Activated naive CD8-positive, alpha-beta T cell treated with anti-CD3 and anti-CD28 coated beads, Interleukin-2, amount 10 ng/mL, durations not matched to agents 7 days and 5 days (primary cell): ENCODE measurements at places on chromosomes 6 and 20. TPM values are rescaled to one million over a fixed set of nuclear protein-coding genes. Genes with fewer than 3 reads are reported as not detected.

- peaks cover 51% of the 10 kb centered on the region for H3K27me3 ChIP-seq
- H3K27ac ChIP-seq: no peak overlapping the region
- peaks cover 19% of the 10 kb centered on the region for H3K4me1 ChIP-seq
- DNase-seq: peak; percentile 35
- H3K36me3 ChIP-seq: peaks cover 2% of the 10 kb centered on the region
- peak overlapping the region; percentile 72 for H3K4me3 ChIP-seq
These were observed 731 bp downstream of the MAK start for GRCh38 chr6:10837622-10837994.

DNA sequence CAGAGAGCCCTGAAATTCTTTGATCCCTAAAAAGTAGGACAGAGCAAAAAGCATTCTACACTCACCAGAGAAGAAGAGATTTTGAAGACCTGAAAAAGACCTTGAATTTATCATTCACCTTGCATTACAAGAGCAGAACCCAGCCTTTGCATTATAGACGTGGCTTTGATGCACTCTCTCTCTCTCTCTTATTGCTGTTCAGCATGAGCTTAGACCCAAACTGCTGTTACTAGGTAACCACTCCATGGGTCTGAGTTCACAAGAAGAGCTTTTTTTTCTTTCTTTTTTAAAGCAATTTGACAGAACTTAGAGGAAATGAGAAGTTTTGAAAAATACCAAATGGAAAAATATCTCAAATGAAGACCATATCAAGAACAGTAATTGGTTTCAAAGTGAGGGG is 44.4 kb downstream of the COL9A1 start:
- H3K27ac ChIP-seq: no peak overlapping the region
- H3K4me1 ChIP-seq: no peaks in the 10 kb centered on the region
- no peak overlapping the region for H3K4me3 ChIP-seq
- H3K36me3 ChIP-seq: no peaks in the 10 kb centered on the region
- no peak for DNase-seq

- peaks cover 30% of the 10 kb centered on the region for H3K4me1 ChIP-seq
- no peak overlapping the region for H3K27ac ChIP-seq
- peaks cover 8% of the 10 kb centered on the region for H3K36me3 ChIP-seq
- H3K4me3 ChIP-seq: no peak overlapping the region
These were observed 57.2 kb upstream of the MRPS10 start for GRCh38 chr6:42274898-42275297.

DNA sequence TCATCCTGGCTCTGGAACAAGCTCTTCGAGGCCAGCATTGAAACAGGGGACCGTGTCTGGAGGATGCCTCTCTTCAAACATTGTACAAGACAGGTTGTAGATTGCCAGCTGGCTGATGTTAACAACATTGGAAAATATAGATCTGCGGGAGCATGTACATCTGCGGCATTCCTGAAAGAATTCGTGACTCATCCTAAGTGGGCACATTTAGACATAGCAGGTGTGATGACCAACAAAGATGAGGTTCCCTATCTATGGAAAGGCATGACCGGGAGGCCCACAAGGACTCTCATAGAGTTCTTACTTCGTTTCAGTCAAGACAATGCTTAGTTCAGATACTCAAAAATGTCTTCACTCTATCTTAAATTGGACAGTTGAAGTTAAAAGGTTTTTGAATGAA is 3.6 kb upstream of the CDKN1A start:
- H3K4me1 ChIP-seq: peaks cover 27% of the 10 kb centered on the region
- no peak overlapping the region for H3K4me3 ChIP-seq
- H3K36me3 ChIP-seq: no peaks in the 10 kb centered on the region

GRCh38 chr20:46214824-46215488 is 93.3 kb downstream of the CDH22 start:
- no peaks in the 10 kb centered on the region for H3K36me3 ChIP-seq
- no peak overlapping the region for H3K27ac ChIP-seq
- no peaks in the 10 kb centered on the region for H3K4me1 ChIP-seq

DNA sequence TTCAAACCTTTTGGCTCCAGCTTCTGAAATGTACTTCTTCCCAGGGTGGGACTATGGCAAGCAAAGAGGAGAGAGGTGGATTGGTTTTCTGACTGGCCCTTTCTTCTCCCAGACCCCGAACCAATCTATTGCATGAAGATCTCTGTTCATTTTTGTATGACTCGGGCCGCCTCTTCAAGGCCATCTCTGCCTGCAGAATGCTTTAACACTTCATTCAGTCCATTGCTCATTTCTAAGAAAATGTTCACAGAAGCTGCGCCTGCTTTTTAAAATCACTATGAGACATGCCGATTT is 1.6 kb downstream of the VGLL2 start:
- peaks cover 10% of the 10 kb centered on the region for H3K4me1 ChIP-seq
- H3K27me3 ChIP-seq: peaks cover 92% of the 10 kb centered on the region
- no peak overlapping the region for H3K4me3 ChIP-seq
- H3K36me3 ChIP-seq: no peaks in the 10 kb centered on the region
- no peak for DNase-seq

DNA sequence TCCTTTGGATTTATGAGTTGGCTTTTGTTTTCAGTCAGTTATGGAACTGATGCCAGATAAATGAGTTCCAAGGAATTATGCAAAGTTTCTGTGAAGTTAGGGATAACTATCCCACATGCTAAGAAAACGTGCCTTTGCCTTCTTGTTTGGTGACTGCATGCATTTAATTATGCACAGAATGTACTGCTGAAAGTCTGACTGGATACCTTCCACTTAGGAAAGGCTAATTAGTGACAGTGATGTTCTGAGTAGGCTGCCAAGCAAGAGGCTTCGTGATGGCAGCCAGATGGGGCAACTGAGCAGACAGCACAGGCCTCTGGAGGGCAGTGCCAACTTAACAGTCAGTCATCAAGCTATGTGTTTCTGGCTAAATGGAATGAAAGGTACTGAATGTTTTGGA is 289.9 kb downstream of the CD109 start:
- no peaks in the 10 kb centered on the region for H3K27me3 ChIP-seq
- no peaks in the 10 kb centered on the region for H3K4me1 ChIP-seq
- no peak overlapping the region for H3K27ac ChIP-seq
- DNase-seq: no peak

GRCh38 chr6:137323860-137324259 is 104.7 kb upstream of the IFNGR1 start:
- no peaks in the 10 kb centered on the region for H3K36me3 ChIP-seq
- no peak overlapping the region for H3K27ac ChIP-seq
- H3K4me1 ChIP-seq: no peaks in the 10 kb centered on the region
- DNase-seq: no peak
- H3K4me3 ChIP-seq: no peak overlapping the region

DNA sequence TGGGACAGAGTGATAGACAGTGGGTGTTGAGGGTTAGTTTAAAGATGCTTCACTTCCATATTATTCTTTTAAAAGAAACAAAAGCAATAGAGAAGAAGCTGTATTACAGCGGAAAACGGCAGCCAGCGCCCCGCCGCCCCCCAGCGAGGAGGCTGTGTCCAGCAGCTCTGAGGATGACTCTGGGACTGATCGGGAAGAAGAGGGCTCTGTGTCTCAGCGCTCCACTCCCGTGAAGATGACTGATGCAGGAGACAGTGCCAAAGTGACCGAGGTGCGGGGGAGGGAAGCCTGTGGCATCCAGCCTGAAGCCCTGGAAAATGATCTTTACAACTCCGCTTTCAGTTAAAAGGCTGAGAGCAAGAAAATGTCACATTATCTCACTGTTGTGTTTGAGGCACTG is 100.2 kb downstream of the FIG4 start:
- no peak overlapping the region for H3K27ac ChIP-seq
- H3K4me3 ChIP-seq: no peak overlapping the region
- H3K36me3 ChIP-seq: peaks cover 16% of the 10 kb centered on the region
- no peaks in the 10 kb centered on the region for H3K27me3 ChIP-seq
- DNase-seq: no peak

- peak overlapping the region; percentile 60 for H3K4me3 ChIP-seq
- H3K27ac ChIP-seq: peak overlapping the region; percentile 78
- no peak for DNase-seq
- no peaks in the 10 kb centered on the region for H3K27me3 ChIP-seq
- H3K36me3 ChIP-seq: peaks cover 26% of the 10 kb centered on the region
These were observed 34.8 kb upstream of the RUNX2 start for GRCh38 chr6:45293306-45293705.

- H3K27me3 ChIP-seq: no peaks in the 10 kb centered on the region
- no peak overlapping the region for H3K4me3 ChIP-seq
- no peak for DNase-seq
- H3K36me3 ChIP-seq: no peaks in the 10 kb centered on the region
- H3K27ac ChIP-seq: no peak overlapping the region
- H3K4me1 ChIP-seq: no peaks in the 10 kb centered on the region
These were observed 64.6 kb downstream of the SYNE1 start for GRCh38 chr6:152572338-152573088.

DNA sequence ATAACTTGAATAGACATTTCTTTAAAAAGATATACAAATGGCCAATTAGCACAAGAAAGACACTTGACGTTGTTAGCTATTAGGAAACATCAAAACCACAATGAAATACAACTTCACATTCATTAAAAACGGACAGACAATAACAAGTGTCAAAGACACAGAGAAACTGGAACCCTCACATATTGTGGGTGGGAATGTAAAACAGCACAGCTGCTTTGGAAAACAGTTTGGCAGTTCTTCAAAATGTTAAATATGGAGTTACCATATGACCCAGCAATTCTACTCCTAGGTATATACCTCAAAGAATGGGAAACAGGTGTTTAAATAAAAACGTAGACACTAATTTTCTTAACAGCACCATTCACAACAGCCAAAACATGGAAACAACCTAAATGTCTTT is 100.5 kb upstream of the SLC22A23 start:
- DNase-seq: no peak
- H3K36me3 ChIP-seq: no peaks in the 10 kb centered on the region
- no peak overlapping the region for H3K4me3 ChIP-seq
- H3K4me1 ChIP-seq: no peaks in the 10 kb centered on the region
- no peak overlapping the region for H3K27ac ChIP-seq

DNA sequence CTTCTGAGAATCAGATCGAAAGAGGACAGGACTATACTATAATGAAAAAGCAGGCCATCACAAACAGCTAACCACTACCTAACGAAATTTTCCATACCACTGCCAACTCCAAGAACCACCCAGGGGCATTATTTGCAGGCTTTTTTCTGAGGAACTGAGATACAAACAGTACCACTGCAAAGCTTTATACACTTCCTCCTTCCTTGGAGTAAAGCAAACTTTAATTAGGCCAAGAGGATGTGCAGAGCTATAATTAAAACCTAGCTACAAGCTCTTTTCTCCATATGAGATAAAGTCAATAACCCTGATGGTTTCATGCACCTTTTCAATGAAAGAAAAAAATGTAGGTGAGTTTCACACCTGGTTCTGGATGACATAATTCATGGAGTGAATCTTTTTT is 68.5 kb downstream of the ELOVL5 start:
- no peak overlapping the region for H3K4me3 ChIP-seq
- DNase-seq: no peak
- no peaks in the 10 kb centered on the region for H3K27me3 ChIP-seq
- H3K27ac ChIP-seq: no peak overlapping the region

- no peak overlapping the region for H3K4me3 ChIP-seq
- H3K4me1 ChIP-seq: no peaks in the 10 kb centered on the region
- H3K36me3 ChIP-seq: no peaks in the 10 kb centered on the region
- no peak for DNase-seq
These were observed 37.0 kb upstream of the PKHD1 start for GRCh38 chr6:52124126-52125121.

DNA sequence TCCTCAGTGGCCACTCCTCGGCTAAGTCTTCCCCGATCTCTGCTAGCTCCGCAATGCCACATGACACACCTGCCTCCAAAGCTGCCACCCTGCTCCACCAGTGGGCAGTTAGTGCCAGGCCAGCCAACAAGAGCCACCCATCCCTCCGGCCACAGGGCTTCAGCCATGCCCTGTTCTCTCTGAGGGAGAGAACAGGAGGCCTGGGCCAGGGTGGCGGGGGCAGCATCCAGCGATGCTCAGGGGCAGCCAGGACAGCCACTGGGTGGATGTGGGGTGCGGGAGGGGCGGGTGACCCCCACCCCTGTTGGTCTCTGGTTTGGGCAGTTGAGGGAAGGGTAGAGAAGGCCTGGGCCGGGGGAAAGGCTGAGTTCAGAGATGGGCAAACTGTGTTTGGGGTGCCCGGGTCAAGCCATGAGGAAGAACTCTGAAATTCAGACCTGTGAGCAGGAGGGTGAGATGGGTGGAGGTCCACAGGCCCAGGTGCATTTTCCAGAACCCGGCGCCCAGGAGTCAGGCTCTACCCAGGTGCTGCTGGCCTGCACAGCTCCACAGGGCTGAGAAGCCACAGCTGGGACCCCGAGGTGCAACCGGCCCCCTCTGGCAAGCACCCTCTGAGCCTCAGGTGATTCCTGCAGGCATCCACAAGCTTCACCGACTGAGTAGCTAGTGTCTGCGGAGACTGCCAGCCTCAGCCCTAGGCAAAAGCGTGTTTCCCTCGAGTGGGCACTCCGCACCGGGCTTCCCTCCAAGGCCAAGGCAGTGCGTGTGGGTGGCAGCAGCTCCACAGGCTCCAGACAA is 91.1 kb downstream of the SULF2 start:
- H3K27ac ChIP-seq: no peak overlapping the region
- H3K36me3 ChIP-seq: peaks cover 6% of the 10 kb centered on the region
- H3K4me3 ChIP-seq: no peak overlapping the region
- peaks cover 4% of the 10 kb centered on the region for H3K27me3 ChIP-seq
- peaks cover 3% of the 10 kb centered on the region for H3K4me1 ChIP-seq

DNA sequence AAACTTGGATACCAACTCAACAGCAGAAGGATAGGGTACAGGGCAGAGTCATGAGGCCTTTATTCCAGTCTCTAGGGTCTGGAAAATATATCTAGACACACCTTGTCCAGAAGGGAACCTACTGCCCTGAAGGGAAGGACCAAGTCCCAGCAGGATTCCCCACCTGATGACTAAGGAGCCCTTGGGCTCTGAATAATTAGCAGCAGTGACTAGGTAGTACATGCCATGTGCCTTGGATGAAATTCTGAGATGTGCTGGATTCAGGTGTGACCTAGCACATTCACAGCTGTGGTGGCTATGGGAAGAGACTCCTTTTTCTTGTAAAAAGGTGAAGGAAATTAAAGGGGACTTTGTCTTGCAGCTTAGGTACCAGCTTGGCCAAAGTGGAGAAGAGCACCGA is 364.3 kb upstream of the PTCHD4 start:
- H3K27ac ChIP-seq: no peak overlapping the region
- H3K4me3 ChIP-seq: no peak overlapping the region
- H3K27me3 ChIP-seq: no peaks in the 10 kb centered on the region

- no peak overlapping the region for H3K27ac ChIP-seq
- peak overlapping the region; percentile 20 for H3K4me3 ChIP-seq
- peaks cover 50% of the 10 kb centered on the region for H3K27me3 ChIP-seq
- H3K4me1 ChIP-seq: peaks cover 27% of the 10 kb centered on the region
- peak; percentile 45 for DNase-seq
These were observed 19.4 kb upstream of the MUC21 start for GRCh38 chr6:30964075-30964474.

GRCh38 chr6:91667596-91667995 is 1080.7 kb upstream of the MAP3K7 start:
- no peak overlapping the region for H3K4me3 ChIP-seq
- no peaks in the 10 kb centered on the region for H3K27me3 ChIP-seq
- H3K27ac ChIP-seq: no peak overlapping the region
- no peak for DNase-seq
- no peaks in the 10 kb centered on the region for H3K36me3 ChIP-seq

Gene KIAA0408
- total RNA-seq: 3.5 TPM

Gene MATN4
- 0.14 TPM for total RNA-seq

Gene NOTCH4
- total RNA-seq: 0.79 TPM

Gene IPCEF1
- 42.9 TPM for total RNA-seq

Gene THBS2
- not detected for total RNA-seq

Gene PREX1
- 147 TPM for total RNA-seq

Gene CABLES2
- 14.4 TPM for total RNA-seq

Gene SLC22A7
- not detected for total RNA-seq

Gene MUCL3
- total RNA-seq: not detected

Gene EYA2
- total RNA-seq: not detected

Gene VNN1
- not detected for total RNA-seq

Gene PRDM13
- total RNA-seq: not detected

Gene RUNX2
- total RNA-seq: 5.1 TPM

Gene BTN1A1
- total RNA-seq: not detected
